ENCODE measurements at places on chromosomes 12 and 14.

GRCh38 chr12:110282300-110282860, 1.3 kb downstream of the ATP2A2 start:
- no peak for DNase-seq

DNA sequence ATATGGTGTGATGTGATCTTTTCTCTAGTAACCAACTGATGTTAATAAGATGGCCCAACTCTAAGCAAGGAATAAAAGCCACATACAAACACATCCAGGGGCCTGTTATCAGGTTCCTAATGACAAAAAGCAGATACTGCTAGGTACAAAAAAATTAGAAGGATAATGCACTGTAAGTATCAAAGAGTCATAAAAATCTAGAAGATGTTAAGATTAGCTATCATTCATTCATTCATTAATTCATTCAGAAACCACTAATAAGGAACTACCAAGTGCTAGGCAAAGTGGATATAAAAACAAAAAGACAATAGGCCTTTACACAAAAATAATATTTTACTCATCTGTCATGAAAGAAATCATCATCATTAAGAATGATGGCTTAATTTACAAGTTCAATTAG, 21.6 kb downstream of the ATF7 start:
- DNase-seq: no peak

DNA sequence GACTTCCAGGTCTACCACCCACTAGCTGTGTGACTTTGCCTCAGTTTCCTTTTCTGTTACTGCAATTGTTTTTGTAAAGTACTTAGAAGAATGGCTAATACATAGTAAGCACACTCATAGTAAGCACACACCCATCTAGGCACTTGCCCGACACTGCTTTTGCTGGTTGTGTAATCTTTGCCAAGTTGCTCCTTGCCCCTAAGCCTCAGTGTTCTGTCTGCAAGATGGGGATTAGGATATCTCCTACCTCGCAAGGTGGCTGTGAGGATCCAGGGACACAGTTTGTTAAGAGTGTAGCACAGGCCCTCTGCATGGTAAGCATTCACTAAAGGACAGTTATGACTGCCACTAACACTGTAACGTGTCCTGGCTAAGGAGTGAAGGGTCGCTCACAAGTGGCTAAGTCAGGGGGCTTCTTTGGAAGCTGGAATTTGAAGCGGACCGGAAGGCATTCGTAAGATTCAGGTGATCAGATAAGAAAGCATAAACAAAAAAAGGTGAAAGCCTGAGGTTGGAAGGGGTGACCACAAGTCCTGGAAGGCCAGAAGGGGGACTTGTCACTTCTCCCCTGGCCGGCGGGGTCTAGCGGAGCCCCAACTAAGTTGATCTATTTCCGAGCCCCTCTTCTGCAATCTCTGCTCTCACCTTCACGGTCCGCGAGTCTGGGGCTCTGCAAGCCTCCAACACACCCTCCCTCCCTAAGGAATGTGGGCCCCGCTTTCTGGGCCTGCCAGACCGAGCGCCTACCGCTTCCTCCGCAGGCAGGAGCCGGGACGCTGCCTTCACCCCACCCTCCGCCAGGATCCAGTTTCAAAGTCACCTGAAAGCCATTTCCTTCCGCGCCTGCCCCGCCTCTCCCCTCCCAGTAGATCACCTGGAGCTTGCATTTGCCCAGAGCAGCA, 1.5 kb upstream of the PLEKHG3 start:
- no peak for DNase-seq

DNA sequence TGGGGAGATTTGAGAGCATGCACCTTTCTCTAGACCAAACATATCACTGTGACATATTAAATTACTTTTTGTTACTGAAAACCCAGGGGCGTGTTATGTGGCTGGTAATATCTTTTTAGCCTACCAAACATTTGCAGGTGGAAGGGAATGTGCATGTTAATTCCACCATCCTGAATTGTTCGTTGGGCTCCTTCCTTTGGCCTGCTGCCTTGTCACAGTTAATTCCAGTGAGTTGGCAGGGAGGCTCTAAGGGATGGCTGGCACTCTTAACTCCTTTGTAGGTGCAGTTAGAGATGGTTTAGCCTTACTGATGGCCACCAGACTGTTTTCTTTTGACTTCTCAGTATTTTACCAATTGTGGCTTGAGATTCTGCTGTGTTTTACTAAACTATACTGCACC, 64.5 kb downstream of the DIP2B start:
- DNase-seq: no peak

DNA sequence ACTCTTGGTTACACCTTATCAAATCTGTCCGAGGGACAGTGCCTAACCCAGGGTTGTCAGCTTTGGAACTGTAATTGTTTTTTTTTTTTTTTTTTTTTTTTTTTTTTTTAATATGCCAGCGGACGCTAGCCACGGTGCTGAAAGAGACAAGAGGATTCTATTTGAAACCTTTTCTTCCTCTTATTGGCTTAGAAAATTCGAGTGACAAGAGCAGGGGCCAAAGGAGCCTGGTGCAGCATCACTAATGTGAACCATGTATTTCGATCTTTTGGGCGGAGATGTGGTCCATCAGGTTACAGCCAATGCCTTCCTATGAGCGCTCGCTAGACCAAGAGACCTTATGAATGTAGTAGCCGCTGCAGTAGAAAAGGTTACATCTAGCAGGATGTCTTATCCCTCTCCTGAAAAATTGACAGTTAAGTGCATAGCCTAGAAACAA, 922 bp downstream of the PTPRR start:
- DNase-seq: no peak

Measured in vagina (tissue), 2 donors.